Stimulated activated CD4-positive, alpha-beta T cell treated with anti-CD3 and anti-CD28 coated beads, Interleukin-2, amount 100 ng/mL, for 24 hours (primary cell): ENCODE measurements at places on chromosomes 6 and 20.
A peak's percentile ranks its signal among the peaks of the same experiment; 100 is the strongest.

DNA sequence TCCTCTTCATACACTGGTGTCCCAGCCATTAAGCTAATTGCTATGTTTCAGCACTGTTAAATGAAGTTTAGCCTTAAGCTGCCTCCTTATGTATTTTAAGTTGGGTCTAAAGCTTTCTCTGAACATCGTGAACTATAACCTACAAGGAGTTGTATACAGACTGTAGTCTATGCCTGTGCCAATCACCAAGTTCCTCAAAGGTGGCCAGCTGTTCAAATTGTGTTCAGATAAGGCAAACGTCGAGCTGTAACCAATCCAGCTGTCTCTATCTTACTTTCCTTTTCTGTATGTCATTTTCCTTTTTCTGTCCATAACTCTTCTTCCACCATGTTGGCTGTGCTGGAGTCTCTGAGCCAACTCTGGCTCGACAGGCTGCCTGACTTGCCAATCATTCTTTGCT lies 199.6 kb downstream of the OGFRL1 start:
- no peak for DNase-seq

DNA sequence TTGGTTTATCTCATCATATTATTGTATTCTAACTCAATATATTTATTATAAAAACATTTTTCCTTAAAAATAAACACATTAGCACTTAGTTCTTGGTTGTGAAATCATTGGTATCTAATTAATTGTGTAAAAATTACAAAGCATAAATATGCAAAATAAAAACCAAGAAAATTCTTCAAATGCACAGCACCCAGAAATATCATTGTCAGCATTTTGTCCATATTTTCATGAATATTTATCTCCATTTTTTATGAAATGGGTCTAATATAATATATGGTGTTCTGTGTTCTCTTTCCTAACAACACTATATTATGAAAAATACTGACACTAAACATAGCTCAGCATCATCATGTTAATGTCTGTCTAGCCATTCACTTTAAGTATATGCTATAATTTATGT lies 877.8 kb upstream of the MAP3K7 start:
- DNase-seq: no peak

DNA sequence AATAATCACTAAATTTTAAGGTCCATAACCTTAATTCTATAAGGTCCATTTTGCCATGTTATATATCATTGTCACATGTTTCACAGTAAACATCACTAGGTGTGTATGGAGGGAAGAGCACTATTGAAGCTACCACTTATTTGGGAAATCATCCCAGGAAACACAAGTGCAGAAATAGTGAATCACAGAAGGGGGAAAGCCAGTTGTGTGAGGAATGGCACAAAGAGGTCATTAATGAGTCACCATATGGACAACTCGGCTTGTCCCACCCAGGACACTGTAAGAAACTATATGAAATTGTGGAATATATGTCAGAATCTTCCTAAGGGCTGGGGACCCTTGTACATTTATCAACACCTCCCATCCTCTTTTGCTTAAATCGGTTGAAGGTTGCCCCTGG lies 13.7 kb downstream of the BTN3A1 start:
- no peak for DNase-seq

DNA sequence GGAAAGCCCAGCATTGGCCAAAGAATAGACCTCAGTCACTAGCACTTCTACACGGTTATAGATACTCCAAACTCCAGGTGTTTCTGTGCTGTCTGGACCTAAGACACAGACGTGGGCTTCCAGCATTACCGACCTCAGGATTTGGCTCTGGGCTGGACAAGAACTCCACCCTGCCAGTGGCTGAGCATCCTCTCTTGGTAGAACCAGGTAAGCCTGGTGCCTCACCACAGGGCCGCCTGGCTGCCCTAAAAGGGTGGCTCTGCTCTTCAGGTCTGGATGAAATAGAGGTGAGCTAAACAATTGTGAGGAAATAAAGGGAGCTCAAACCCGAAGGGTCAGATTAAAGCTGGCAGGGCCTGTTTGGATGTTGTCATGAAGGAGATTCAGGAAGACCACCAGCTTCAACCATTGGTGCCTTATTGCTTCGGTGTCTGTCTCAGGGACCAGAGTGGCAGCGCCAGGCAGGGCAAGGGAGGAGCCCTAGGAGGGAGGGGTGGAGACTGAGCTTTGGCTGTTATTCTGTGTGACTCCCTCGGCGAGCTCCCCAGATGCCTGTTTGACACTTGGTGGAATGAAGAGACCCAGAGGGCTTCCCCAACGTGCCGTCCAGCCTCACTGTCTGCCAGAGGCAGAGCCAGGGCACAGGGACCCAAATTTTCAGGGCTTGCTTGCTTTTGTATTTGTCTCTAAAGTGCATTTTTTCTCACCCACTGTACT lies 8.6 kb downstream of the SYNDIG1 start:
- no peak for DNase-seq

- no peak for DNase-seq
Measured at GRCh38 chr6:101444717-101445116, 51.2 kb downstream of the GRIK2 start.

DNA sequence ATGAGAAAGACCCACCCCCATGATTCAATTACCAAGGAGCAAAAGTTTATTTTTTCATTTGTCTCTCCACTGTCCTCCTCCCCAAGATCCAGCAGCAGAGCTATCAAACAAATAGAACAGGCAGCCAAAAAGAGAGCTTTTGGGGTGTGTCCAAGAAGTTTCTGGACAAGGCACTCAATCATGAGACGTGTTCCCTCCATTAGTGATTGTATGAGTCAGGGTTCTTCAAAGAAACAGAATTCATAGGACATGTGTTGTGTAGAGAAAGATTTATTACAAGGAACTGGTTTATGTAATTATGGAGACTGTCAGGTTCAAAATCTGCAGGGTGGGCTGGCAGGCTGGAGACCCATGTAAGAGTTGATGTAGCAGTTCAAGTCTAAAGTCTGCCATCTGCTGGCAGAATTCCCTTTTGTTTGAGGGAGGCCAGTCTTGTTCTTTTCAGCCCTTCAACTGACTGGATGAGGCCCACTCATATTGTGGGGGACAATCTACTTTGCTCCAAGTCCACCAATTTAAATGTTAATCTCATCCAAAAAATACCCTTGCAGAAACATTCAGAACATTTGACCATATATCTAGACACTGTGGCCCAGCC lies 248.1 kb upstream of the OPRM1 start:
- no peak for DNase-seq

DNA sequence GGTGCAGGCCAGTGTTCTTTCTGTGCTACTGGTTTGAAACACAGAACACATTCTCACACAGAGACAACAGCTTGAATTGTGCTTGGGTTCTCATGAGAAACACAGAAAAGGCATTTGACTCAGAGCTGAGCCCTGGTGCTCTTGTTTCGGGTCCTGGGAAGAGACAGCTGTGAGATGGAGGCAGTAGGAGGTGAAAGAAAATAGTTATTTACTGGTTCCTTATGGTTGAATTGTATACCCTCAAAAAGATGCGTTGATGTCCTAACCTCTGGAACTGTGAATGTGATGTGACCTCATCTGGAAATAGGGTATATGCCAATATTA lies 87.1 kb upstream of the RPS6KA2 start:
- no peak for DNase-seq

DNA sequence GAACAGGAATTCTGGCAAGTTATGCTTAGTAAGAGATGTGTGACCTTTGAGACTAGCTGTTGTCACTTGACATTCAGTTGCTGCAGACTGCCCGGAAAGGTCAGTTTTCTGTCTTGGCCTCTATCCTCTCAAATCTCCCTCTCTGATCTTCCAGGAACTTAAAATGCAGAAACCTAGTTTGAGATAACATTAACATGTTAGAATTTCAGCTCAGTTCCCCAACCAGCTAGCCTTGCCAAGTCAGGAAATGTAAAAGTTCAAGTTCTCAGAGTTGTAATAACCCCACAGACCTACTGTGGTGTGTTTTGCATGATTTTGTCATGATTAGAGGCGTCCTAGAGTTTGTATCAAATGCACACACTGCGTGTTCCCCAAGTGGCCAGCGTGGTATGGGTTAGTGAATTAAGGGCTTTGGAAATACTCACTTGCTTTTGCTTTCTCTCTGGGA lies 46.6 kb downstream of the DUSP22 start:
- DNase-seq: no peak

- DNase-seq: no peak
Measured at GRCh38 chr6:38498805-38499445, 140.8 kb downstream of the BTBD9 start.

DNA sequence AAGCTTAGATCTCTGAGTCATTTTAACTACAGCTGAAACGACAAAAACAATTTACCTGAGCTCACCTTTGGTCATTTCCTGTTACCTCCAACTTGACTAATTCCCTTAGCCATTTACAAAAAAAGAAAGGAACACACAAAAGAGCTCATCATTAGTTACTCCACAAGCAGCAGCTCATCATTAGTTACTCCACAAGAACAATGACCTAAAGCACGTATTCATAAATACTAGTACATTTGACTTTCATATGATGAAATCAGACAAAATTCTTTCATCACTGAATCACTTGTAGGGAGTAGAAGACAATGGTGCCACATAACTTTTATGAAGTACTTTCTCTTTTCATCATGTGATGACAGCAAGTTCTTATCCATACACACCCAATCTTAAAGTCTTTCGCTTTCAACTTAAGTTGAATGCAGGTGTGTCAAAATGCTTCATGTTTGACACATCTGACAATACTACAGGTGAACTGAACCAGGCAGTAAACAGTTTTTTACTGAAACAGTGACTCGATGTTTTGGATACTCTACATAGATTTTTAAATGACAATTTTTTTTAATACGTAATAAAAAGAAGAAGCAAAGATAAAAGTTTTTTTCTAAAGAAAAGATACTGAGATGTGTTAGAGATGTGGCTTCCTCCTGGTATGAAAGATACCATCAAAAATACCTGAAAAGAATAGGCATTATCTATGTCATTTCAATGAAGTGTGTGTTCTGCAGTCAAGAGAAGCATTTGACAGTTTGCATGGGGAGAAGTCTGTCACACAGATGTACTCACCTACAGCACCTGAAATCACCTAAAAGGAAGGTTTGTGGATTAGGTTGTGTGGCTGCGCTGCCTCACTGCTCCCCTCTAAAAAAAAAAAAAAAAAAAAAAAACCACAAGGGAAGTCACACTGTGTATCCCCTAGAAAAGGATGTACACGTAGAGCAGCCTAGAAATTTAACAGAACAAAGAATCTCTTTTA lies 109.1 kb downstream of the PRDM1 start:
- no peak for DNase-seq

GRCh38 chr20:62406635-62407176 lies 379 bp downstream of the CABLES2 start:
- no peak for DNase-seq

- no peak for DNase-seq
Measured at GRCh38 chr6:158737082-158737709, 82.0 kb downstream of the EZR start.

- no peak for DNase-seq
Measured at GRCh38 chr20:38883981-38884733, 42.1 kb upstream of the FAM83D start.

DNA sequence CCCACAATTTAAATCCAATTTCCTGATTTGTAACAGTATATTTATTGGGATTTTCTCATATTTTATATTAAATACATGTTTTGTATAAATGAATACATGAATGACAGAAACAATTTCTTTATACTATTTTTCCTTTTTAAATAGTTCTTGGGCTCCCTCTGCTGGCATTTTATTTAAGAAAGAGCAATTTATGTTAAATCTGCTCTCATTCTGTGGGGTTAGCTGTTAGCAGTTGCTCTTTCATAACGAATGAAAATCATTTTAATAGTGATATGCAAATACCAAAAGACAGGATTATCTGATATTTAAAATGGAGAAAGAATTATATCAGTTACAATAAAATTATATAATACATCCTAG lies 118.3 kb downstream of the RALGAPA2 start:
- no peak for DNase-seq

DNA sequence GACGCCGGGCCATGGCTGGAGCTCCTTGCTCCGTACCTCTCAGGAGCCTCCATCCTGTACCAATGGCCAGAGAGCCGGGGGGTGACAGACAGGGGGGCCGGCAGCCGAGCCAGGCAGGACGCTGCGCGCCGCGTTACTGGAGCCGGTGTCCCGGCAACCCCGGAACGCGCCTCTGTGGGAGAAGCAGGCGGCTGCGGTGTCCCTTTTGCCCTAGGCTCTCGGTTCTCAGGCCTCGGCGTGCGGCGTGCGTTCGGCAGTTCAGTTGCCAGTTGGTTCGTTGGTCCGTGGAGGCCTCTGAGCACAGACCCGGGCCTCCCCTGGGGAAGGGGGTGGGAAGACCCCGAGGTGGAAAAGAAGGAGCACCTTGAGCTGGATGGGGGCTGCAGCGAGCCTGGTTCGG lies at the start of gene SPATS1:
Gene SPATS1 (plus strand): TSS at position 162 of the 400 bp plus-strand sequence. CDS start 446 bp downstream, outside the sequence.
- peak; percentile 10 for DNase-seq

DNA sequence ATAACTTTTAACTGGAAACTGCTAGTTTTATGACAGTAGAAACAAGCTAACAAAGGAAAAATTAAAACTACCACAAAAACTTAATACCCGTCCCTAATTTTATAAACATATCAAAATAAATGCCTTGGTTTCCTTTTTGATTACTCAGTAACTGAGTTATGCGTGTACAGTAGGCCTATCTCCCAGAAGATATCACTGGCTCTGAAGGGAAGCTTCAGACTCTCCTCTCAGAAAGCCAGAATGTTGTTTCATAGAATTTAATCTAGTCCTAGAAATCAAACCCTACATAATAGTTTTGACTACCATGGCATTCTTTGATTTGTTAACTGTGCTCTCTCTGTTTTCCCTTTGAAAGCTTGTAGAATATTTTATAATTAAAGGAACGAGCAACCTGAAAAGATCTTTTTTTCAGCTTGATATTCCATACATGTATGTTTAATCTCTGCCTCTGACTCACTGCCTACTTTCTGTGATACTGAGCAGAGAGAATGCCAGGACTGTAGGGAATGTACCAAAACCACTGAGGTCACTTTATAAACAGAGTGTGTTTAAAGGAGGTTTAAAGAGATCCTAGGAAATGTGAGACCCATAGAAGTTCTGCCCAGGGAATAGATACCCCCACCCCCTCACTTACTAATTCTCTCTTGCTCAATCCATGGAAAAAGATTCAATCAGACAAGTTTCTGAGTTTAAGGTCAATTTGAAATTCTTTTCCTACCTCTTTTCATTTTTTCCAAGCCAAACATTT lies 311.5 kb downstream of the HDGFL1 start:
- DNase-seq: no peak

DNA sequence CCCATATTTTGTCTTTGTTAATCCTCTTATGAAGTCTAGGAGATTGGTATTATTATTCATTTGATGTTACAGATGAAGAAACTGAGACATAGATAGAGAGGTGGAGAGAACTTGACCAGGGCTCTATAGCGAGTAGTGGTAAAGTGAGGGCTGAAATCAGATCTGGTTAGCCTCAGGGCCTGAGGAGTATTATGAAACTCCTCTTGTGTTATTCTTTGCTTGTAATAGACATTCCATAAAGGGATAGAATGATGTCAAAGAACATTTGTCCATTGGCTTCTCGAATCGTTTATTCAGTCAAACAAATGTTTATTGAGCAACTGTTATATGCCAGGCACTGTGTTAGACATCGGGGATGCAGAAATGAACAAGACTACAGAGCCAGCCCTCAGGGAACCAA lies at the start of gene IL22RA2:
Gene IL22RA2 (minus strand): TSS at position 144 of the 400 bp plus-strand sequence. CDS start 11,895 bp downstream, outside the sequence.
- no peak for DNase-seq

GRCh38 chr6:88843040-88843439 lies 120.4 kb downstream of the RNGTT start:
- DNase-seq: no peak

- DNase-seq: peak; percentile 64
Measured at GRCh38 chr6:141326426-141326825, 806.3 kb upstream of the GJE1 start.

- no peak for DNase-seq
Measured at GRCh38 chr6:127539272-127539671, 20.1 kb upstream of the MTCL3 start.

GRCh38 chr6:154197196-154197860 lies 158.3 kb downstream of the OPRM1 start:
- DNase-seq: no peak
